ENCODE measurements at places on chromosomes 7 and 10. TPM values are rescaled to one million over a fixed set of nuclear protein-coding genes. Genes with fewer than 3 reads are reported as not detected.

DNA sequence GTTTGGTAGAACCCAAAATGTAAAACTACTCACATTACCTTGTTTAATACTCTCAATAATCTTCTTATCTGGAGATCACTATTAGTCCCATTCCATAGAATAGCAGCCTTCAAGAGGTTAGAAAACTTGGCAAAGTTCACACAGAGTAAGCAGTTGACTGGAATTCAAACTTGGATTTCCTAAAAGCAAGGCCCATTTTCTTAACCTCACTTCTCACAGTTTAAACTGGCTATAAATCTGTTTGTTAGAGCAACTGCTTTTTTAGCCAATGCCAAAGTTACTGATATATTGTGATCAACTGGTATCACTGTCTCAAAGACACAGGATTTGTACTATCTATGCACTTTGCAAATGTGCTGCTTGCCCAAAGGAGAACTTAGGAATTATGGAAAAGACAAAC, 230.2 kb downstream of the THSD7A start:
- H3K27ac ChIP-seq: no peak overlapping the region
- H3K4me1 ChIP-seq: no peaks in the 10 kb centered on the region
- no peak overlapping the region for H3K4me3 ChIP-seq

Gene IGFBP1
- total RNA-seq: 4.0 TPM

Gene PPP1R3A
- not detected for total RNA-seq

Gene COL1A2
- total RNA-seq: 11,912 TPM

GRCh38 chr10:52313256-52313932, 687 bp upstream of the DKK1 start:
- DNase-seq: peak; percentile 64
- H3K27ac ChIP-seq: peak overlapping the region; percentile 68
